Stimulated activated CD8-positive, alpha-beta memory T cell treated with anti-CD3 and anti-CD28 coated beads, Interleukin-4, amount 100 ng/mL, for 1 hour (primary cell): ENCODE measurements at places on chromosomes 1 and 21.

GRCh38 chr1:147565189-147565980 lies 24.1 kb downstream of the BCL9 start:
- DNase-seq: no peak

DNA sequence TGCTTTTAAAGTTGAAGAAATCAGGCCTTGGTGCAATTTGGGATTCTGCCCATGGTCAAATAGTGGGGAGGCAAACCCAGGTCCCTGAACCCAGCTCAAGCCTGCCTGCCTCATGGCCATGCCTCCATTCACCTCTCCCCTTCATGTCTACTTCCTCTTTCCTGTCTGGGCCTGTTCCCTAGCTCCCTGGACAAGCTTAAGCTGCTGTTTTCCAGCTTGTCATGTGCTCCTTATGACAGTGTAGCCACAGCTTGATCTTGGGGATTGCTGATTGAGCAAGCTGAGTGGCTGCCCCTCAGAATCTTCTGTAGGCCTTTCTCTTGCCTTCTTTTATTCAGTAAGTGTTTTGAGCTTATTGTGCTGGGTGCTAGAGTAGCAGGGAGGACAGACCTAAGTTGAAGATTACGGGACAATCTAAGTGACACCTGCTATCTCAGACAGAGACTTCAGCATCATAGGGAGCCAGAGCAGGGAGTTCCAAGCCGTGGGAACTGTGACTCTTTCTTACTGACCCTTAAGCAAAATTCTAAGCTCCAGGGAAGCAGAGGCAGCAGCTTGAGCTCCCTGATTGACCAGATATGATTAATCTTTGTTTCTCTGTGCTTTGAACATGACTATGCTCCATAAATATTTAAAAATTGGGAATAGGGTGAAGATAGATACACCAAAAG lies 520 bp upstream of the MR1 start:
- DNase-seq: no peak

GRCh38 chr1:48061162-48062136 lies 64.3 kb upstream of the TRABD2B start:
- no peak for DNase-seq

DNA sequence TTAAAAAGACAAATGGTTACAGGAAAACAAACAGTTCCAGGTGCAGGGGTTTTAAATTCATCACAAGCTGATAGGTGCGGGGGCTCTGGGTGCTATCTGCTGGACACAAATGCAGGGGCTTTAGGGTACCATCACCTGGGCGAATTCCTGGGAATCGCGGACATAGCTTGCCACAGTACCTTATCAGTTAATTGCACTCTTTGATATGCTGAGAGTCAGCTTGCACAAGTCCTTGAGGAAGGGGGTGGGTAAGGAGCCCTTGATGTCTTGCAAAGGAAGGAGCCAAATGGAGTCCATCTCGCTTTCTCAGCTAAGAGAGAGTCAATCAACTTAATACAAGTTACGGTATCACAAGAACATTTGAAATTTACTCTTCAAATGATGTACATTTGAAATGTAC lies 25.4 kb upstream of the TMEM54 start:
- no peak for DNase-seq

DNA sequence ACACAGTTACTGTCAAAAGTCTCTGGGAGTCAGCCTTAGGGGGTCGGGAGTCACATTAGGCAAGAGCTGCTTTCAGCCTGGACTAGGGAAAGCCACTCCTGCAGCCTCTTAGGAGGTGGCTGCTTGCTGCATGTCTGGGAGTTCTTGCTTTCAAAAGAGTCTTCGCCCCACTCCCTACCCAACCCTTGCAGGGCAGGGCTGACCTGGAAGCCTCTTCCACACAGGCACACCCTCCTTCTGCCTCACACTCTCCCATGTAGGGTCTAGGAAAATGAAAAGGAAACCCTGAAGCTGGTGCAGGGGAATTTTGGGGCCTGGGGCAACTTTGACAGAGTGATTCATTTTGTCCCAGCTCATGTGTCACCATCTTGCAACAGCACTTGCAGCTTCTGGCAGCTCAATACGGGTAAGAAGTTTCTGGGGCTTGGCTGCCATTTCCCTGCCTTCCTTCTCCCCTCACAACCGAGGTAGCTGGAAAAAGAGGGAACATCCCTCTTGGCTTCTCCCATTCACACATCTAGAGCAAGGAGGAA lies 37.3 kb downstream of the KCND3 start:
- DNase-seq: no peak

GRCh38 chr1:29861922-29862321 lies 625.6 kb downstream of the PTPRU start:
- DNase-seq: no peak

- DNase-seq: no peak
Observed at GRCh38 chr1:117113199-117113598, 8.3 kb downstream of the TRIM45 start.

- DNase-seq: no peak
Observed at GRCh38 chr1:203686091-203686632, 59.5 kb downstream of the ATP2B4 start.

DNA sequence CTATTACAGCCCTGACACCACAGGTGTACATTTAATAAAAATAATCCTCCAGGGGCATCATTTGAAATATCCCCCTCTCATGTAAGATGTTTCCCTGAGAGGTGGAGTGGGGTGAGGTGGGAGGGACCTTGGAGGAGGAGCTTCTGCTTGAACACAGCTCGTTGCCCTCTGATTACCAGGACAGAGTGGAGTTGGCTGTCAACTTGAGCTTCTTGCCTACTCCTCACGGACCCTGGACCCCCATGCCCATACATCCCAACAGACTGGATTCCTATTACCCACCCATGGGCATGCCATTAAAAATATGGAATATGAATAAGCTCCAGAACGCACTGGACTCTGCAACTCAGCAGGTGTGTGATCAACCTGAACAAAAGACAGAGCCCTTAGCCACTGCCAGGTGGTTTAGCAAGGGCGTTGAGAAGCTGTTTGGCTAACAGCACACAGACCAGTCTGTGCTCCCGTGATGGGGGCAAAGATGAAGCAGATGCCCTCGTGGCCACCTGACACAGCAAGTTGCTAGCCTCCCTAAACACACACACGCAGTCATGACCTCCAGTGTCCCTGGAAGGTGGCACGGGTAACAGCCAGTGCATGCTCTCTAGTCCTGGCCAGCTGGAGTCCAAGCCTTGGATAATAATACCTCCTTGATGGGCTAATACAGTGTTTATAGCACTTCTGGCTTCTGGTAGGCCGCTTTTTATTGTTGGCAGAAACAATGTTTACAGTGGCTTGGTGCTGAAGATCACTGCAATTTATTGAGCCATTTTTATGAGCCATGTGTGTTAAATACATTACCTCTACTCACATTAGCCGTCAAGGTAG lies 155.0 kb downstream of the TOMM20 start:
- no peak for DNase-seq

GRCh38 chr1:39735731-39736130 lies 3.0 kb upstream of the PPIE start:
- no peak for DNase-seq

- no peak for DNase-seq
Observed at GRCh38 chr1:82538876-82539275, 738.1 kb downstream of the ADGRL2 start.

- no peak for DNase-seq
Observed at GRCh38 chr21:33075128-33075527, 5.2 kb downstream of the OLIG1 start.

- DNase-seq: no peak
Observed at GRCh38 chr1:213684454-213684853, 303.3 kb upstream of the PROX1 start.

DNA sequence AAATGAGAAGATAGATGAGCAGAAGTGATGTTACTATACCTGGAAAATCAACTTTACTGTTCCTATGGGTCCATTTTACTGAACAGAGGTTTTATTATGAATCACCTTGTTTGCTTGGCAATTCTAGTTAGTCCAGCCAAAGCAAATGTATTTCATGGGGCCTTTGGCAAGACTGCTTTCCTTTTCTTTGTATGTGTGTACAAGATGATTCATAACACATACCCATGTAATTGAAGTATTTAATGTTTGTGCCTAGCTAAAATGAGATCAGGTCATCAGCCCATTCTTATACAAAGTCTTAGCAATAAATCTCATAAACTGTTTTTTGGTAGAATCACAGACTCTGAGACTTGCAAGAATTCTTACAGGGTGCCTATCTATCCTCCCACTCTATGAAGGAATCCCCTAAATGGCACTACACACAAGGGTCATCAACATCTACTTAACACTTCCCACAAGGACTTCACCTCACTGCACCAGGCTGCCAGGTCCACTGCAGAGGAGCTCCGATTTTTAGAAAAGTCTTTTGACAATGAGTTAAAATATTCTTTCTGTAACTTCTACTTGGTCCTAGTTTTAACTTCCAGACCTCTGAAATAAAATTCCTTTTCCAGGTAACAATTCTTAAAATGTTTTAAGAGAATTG lies 58.5 kb downstream of the LPAR3 start:
- no peak for DNase-seq

- DNase-seq: no peak
Observed at GRCh38 chr1:236800002-236800620, 5.0 kb downstream of the MTR start.

GRCh38 chr1:190578526-190578925 lies 100.9 kb upstream of the BRINP3 start:
- DNase-seq: no peak

DNA sequence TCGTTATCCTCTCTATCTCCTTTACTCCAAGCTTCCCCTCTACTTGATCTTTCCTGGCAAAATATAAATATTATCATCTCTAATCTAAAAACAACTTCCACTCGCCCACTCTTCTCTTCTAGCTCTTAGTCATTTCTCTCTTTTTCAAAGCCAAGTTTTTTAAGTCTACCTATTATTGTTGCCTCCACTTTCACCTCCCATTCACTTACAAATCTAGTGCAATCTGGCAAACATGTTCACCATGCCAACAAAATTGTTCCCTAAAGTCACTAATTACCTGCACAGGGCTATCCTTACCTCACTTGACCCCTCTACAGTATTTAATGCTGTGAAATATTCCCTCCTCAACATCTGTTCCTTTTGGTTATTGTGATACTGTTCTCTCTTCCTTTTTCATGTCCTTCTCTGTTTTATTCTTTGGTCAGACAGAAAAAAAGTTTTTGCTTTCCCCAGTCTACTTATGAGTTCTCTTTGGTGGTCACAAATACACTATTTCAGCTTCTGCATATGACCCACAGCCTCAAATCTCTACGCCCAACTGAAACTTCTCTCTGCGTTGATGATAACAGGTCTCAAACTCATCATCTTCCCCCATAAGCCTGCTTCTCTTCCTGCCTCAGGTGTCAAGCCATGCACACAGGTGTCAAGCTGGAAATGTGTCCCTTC lies 31.9 kb upstream of the RAP1A start:
- DNase-seq: no peak

GRCh38 chr1:217253351-217253750 lies 377.5 kb downstream of the GPATCH2 start:
- no peak for DNase-seq

GRCh38 chr1:8011016-8011415 lies 15.1 kb downstream of the ERRFI1 start:
- no peak for DNase-seq
